Stimulated activated CD4-positive, alpha-beta T cell treated with anti-CD3 and anti-CD28 coated beads, Interleukin-4, amount 100 ng/mL, for 1 hour (primary cell): ENCODE measurements at places on chromosomes 2 and 18.

GRCh38 chr18:44719519-44720060 is 38.9 kb downstream of the SETBP1 start:
- DNase-seq: no peak

- no peak for DNase-seq
Observed at GRCh38 chr18:37714691-37715090, 149.1 kb upstream of the CELF4 start.

DNA sequence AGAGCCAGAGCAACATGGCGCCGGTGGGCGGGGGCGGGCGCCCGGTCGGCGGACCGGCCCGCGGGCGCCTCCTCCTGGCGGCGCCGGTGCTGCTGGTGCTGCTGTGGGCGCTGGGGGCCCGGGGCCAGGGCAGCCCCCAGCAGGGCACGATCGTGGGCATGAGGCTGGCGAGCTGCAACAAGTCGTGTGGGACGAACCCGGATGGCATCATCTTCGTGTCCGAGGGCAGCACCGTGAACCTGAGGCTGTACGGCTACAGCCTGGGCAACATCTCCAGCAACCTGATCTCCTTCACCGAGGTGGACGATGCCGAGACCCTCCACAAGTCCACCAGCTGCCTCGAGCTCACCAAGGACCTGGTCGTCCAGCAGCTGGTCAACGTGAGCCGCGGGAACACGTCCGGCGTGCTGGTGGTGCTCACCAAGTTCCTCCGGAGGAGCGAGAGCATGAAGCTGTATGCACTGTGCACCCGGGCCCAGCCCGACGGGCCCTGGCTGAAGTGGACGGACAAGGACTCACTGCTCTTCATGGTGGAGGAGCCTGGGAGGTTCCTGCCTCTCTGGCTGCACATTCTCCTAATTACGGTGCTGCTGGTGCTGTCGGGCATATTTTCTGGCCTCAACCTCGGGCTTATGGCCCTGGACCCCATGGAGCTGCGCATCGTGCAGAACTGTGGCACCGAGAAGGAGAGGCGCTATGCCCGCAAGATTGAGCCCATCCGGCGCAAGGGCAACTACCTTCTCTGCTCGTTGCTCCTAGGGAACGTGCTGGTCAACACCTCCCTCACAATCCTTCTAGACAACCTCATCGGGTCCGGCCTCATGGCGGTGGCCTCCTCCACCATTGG is 507 bp downstream of the CNNM4 start:
- DNase-seq: peak; percentile 77

- DNase-seq: no peak
Observed at GRCh38 chr2:171972329-171972982, 27.3 kb upstream of the METAP1D start.

DNA sequence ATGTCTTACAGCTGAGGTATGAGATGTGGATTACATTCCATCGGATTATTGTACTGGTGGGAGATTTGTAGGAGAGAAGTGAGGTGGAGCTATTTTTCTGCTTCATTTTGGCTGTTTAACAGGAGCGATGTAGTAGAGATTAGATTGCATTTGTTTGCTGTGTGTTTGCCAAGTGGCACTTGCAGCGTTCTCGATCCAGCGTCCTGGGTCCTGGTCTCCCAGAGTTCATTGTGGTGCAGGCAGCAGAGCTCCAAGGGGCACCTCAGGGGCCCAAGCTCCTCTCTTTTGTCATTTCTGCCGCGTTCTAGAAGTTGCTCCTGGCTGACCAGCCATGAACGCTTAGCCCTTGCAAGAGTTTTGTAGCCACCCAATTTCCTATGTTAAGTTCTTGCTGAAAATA is 210.1 kb upstream of the APCDD1 start:
- no peak for DNase-seq

DNA sequence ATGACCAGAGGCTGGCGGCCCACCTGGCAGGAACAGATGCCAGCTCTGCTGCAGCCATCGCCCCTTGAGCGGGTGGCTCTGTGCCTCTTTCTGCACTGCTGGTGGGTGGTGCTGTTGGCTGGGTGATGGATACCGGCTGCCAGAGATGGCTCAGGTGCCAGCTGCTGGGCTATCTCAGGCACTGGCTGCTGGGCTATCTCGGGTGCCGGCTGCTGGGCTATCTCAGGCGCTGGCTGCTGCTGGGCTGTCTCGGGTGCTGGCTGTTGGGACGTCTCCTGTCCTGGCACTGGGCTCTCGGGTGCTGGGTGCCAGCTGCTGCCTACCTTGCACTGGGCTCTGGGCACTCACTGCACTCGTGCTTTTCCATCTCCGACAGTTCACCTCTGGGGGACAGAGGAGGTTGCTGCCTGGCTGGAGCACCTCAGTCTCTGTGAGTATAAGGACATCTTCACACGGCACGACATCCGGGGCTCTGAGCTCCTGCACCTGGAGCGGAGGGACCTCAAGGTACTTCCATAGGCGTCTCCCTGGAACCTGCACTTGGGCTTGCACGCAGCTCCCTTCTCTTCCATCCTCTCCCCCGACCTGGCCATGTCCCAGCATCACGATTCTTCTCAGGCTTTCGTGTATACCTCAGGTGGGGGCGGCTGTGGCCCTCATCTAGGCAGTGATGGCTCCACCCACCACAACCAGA is 98.4 kb downstream of the USP40 start:
- no peak for DNase-seq

DNA sequence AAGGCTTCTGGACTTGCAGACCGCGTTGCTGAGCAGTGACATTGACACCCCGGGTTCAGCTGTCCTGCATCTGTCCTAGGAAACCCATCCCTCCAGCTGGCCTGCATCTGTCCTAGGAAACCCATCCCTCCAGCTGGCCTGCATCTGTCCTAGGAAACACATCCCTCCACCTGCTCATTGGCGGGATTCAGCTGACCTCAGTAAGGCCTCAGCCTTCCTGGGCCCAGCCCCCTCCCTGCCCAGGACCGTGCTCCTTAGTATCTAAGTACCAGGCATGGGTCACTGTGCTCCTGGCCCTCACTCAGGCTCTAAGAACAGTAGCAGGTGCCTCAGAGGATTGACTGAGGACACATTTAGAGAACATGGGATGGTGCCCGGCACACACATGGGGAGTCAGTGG is 1.2 kb downstream of the MLPH start:
- no peak for DNase-seq

GRCh38 chr2:213740453-213740852 is 456.2 kb downstream of the SPAG16 start:
- no peak for DNase-seq

GRCh38 chr2:20419007-20419576 is 27.8 kb upstream of the RHOB start:
- DNase-seq: no peak

DNA sequence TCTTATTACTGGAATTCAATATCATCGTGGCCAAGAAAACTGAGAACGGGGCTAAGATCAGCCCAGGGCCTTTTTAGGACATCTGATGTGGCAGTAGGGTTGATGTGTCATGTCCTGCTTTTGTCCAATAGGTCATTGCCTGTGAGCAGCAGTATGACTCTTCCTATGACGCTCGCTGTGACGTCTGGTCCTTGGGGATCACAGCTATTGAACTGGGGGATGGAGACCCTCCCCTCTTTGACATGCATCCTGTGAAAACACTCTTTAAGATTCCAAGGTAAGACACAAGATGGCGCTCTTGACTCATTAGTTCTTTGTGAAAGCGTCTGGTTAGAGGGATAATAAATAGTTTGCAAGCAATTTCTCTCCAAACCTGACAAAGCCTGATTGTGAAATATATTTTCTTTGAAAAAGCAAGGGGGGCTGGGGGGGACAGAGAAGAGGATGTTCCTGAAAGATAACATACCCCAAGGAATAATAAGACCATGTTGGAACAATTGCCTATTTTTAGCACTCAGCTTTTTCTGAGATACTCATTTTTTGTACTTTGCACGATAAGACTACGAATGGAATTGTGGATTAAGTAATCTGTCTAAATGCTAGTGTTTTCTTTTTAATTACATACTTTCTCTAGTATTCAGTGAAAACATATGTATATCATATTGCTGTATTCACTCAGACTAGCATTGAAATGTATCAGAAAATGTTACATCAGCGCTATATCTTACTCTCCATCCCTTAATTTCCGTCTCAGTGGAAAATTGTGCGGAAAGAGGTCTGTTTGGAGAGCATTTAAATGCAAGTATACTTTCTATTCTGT is 58.1 kb downstream of the MYO3B start:
- no peak for DNase-seq

GRCh38 chr2:102737431-102737830 is 24.4 kb upstream of the TMEM182 start:
- no peak for DNase-seq

DNA sequence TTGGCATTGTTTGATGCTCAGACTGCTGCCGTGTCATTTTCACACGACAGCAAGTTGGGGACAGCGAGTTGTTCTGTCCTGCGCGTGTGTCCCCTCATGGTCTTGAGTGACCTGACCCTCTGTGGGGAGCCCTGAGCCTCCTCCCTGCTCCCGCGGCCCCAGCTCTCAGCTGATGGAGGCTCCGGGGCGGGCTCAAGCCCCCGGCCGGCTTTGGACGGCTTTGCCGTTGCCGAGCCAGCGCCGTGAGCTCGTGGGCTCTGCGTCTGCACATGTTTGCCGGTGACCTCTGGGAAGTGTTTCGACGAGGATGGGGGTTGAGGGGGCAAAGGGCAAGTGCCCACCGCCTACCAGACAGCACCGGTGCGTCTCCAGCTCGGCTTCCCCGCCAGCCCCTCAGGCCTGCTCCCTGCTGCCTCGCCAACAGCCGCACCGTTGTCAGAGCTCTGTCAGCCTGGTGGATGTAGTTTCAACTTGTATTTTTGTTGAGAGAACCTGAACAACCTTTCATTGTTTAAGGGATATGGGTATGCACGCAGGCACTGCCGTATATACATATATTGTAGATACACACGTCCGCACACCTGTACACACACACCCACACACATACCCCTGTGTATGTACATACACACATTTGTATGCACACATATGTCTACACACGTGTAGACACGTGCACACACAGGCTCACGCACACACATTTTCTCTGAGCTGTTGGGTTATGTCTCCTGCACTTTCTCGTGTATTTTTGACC is 13.7 kb downstream of the PDCD1 start:
- DNase-seq: no peak

DNA sequence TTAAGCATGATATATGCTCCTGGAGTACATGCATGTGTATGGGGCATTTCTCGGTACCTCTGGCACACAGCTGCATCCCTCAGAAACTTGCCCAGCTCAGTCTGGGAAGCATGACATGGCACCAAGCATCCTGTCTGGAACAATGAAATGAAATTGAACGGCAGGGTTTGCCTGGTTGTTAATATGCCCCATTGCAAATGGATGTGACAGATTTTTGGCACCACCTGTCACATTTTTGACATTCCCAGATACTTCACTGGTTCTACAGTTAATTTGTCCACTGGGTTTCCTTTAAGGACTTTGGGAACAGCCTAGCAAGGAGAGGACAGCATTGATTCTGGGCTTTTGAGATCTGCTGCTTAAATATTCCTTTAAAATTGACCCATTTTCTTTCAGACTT is 305.8 kb downstream of the TSN start:
- DNase-seq: no peak

DNA sequence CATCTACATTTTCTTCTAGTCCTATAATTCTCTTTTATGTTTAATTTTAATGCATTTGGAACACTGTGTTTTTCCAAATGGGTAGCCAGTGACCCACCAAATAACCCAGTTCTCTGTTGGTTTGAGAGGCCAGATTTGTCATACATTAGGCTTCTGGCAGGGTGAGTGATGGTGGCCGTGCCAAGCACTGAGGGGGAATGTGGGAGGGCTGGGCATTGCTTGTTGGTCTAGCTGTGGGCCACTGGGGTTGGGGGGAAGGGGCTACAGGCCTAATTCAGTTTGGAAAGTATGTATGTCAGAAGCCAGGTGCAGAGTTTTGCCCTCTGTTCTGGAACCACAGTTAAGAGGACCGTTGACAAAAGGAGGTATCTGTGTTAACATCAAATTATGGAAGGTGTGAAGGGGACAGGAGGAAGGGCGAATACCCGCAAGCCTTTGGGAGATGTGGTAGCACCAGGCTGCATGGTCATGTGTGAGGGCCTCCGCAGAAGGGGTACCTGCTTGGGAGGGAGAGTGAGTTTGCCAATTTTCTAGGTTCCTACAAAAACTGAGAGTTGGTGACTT is 38.1 kb upstream of the SCLY start:
- no peak for DNase-seq

GRCh38 chr2:223003191-223003590 is 48.8 kb upstream of the KCNE4 start:
- DNase-seq: no peak

DNA sequence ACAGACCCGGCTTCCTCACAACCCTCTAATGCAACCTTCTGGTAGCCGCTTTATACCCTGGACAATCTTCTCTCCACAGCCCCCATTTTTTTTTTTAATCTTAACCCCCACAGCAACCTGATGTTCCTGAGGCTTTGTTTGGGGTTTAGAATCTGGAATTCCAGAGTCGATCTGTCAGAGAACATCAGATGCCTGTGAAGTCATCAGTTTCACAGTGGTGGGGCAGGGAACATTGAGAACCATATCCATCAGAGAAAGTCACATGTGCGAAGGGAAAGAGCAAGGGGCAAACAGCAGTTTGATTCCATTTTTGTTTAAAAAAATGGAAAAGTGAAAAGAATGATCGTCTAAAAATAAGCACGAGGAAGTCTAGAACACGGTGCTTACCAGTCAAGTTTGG is 20.6 kb downstream of the NPAS2 start:
- no peak for DNase-seq

DNA sequence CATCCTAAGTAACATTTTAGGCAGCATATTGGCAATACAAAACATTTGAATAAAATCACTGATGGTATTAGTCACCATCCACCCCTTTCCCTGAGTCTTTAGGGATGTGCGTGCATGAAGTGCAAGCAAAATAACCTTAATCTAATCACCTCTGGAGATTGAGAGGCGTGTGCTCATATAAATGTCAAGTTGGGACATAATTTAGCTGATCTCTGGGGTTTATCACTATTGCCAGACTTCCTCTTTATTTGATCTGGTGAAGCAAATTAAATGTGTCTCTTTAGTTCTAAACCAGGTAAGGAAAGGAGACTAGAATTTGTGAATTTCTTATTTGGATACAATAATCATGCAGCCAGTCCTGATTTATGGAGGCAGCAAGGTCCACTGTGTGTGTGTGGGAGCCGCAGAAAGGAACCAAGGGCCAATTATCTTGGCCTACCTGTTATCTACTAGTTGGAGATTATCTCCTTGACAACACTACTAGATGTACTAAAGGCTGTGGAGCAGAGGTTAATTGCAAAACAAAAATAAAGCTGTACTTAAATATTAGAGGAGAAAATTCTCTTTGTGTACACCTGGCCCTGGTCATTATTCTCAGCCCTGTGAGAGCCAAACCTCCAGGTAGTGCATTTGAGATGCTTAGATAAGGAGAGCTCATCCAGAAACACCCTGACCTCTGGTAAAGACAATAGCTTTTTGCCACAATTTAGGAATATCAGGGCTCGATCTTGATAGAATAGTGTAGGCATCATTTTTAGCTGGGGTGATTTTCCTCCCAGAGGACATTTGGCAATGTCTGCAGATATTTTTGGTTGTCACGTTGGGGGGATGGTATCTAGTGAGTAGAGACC is 78.2 kb downstream of the HRH4 start:
- DNase-seq: no peak

- no peak for DNase-seq
Observed at GRCh38 chr2:234001380-234002160, 48.9 kb upstream of the SPP2 start.
